NCI-H1092 (cell line): ENCODE measurements at places on chromosomes 4 and X.

DNA sequence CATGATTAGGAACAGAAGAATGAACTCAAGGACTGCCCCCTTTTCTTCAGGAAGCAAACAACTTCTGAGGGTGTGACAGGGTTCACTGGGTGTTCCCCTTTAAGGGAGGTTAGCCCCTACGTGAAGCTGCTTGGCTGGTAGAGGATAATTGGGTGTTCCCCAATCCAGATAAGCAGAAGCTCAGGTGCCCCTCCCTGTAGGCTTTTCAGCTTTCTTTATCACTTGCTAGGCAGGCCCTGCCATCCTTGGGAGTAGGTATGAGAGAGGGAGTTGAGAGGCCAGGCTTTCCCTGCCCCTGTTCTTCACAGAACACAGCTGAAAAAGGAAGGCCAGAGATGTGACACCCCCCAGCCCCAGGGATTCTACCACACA is 44.2 kb downstream of the RTL9 start:
- no peak for DNase-seq

GRCh38 chr4:78880874-78881492 is 58.3 kb downstream of the PAQR3 start:
- no peak for DNase-seq

- DNase-seq, result no peak
Measured at GRCh38 chr4:37684154-37684553, 2.0 kb downstream of the RELL1 start.

DNA sequence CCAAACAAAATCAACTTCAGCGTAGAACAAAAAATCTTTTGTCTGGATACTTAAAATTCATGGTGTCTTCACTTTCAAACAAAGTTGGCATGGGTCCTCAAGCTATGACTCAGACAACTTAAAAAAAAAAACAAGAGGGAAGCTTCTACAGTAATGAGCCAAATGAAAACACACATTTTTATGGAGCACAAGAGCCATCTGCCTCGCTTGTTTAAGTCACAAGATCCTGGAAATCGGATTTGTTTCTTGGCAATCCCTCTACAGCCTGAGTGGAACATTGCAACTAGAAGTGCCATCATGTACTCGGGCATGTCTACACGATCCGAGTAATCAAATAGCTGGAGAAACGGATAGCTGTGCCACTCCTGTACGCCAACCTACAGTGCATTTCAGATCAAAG is 22.6 kb downstream of the LAMP2 start:
- no peak for DNase-seq

DNA sequence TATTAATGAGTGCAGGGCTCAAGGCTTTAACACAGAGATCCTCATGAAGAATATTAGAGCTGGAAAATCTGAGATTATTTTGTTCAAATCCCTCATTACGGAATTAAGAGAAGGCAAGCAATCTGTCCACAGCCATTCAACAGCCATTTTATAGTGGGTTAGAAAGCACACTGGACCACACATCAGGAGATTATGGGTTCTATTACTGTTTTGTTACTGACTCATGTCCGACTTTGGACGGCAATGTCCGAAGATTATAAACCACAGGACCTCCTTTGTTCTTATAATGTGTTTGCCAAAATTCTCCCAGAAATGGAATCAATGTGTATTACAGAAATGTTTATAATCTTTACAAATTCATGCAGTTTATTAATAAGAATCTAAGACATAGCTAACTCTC is 8.1 kb downstream of the LAMTOR3 start:
- DNase-seq, result no peak

DNA sequence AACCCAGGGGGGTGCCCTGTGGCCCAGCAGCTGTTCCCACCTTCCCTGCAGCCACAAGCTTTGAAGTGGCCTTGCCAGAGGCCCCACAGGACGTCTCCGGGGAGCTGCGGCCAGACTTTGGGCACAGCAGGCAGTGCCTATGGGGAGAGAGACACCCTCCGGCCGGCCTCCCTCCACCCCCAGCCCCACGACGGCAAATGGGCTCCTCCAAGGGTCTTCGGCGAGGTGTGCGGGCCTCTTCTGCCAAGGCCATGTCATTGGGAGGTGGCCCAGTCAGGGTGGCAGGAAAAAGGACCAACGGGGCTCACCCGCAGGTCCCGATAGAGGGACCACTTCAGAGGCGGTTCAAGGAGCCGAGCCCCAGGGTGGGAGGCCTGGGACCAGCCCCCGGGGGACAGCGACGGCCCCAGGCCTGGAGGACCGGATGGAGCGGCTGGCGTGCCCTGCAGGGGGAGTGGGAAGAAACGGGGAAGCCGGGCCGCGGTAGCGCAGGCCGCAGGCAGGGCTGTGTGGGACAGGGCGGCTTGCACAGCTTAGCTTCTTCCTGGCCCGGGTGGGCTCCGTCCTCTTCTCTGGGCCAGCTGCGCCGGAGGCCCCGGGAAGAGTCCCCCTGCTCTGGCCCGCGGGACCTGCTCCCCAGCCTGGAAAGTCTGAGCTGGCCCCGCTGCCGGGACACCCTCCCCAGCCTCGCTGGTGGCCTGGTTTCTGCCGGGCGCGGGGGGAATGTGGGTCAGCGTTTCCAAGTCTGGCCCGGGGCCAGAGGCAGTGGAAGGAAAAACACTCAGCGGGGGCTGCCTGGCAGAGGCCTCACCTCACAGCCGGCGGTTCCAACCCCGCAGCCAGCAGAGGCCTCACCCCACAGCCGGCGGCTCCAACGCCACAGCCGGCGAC is 21.9 kb upstream of the SPON2 start:
- peak; percentile 34 for DNase-seq

GRCh38 chr4:74018116-74018515 is 19.6 kb upstream of the CXCL5 start:
- no peak for DNase-seq

DNA sequence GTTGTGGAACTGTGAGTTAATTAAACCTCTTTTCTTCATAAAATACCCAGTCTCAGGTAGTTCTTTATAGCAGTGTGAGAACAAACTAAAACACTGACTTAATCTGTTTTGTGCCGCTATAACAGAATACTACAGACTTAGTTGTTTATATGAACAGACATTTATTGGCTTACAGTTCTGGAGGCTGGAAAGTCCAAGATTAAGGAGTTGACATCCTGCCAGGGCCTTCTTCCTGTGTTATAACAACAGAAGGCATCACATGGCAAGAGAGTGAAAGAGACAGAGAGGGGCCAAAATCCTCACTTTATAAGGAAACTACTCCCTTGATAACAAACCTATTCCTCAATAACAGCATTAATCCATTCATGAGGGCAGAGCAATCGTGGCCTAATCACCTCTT is 42.5 kb upstream of the KCNIP4 start:
- DNase-seq, result no peak

- no peak for DNase-seq
Measured at GRCh38 chrX:40773809-40774208, 38.5 kb upstream of the MED14 start.

- no peak for DNase-seq
Measured at GRCh38 chr4:2364654-2365053, 53.8 kb downstream of the ZFYVE28 start.

DNA sequence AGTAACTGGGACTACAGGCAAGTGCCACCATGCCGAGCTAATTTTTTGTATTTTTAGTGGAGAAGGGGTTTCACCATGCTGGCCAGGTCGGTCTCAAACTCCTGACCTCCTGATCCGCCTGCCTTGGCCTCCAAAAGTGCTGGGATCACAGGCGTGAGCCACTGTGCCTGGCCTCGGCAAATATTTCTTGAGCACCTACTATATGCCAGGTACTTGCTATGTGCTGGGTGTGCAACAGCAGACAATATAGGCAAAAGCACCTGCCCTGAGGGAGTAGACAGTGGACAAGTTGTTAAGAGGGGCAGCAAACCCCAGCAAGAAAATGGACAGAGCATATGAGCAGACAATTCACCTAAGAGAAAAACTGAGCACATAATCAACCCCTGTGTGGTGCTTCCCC is 51.0 kb upstream of the CDKN2AIP start:
- no peak for DNase-seq

GRCh38 chrX:97844943-97845342 is 961.2 kb downstream of the RPA4 start:
- no peak for DNase-seq

DNA sequence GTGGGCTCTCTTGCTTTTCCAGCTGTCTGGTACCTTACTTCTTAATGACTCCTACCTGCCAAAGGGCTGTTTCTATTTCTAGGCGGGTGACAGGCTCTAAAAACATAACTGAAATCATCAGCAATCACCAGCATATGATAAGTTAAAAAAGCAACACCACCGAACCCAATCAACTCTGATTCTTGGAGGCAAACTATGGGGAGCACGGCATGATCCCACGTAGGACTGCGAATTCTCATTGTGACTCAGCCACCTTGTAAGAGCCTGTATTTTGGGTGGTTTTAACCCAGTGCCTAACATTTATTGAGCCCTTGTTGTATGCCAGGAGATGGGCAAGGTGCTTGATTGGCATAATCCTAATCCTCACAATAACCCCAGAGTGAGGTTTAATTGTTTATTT is 156.8 kb downstream of the PACRGL start:
- no peak for DNase-seq

DNA sequence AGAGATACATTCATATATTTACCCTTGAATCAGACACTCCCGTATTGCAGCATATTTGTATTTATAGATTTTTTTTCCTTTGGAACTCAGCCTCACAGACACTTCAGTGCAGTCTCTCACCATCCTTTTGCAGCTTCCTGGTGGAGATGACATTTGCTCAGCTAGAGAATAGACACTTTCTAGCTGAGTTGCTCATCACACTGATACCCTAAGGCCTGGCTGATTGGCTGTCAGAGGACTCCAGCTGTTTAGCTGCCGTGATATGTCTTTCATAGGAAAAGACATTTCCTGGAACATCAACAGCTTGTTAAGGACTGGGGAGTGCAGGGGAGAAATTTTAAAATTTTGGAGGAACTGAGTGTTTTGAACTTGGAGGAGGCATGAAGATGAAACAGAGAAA is 429.6 kb downstream of the SMARCA1 start:
- no peak for DNase-seq

- no peak for DNase-seq
Measured at GRCh38 chrX:37942170-37942569, 64.2 kb upstream of the SYTL5 start.

DNA sequence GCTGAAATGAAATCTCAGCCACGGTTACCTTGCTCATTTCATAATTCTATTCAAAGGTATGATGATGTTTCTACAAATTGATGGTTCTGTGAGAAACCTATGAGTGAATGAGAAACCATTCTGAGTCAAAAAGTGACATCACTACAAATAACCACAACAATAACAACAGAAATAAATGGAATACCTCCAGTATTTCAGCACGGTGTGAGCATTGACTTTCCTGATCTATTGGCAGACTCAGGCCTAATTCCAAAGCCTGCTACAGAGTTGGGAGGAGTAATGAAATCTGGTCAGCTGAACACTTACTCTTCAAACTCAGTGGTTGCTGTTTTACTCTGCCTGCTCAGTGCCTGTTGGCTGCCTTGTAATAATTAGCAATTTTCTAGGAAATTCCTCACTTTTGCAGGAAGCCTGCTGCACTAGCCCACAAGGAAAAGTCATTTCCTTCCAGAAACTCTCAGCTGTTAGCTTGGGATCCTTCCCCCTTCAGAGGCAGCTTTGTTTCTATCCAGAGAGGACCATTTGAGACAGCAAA is 18.8 kb upstream of the SYNPO2 start:
- no peak for DNase-seq

DNA sequence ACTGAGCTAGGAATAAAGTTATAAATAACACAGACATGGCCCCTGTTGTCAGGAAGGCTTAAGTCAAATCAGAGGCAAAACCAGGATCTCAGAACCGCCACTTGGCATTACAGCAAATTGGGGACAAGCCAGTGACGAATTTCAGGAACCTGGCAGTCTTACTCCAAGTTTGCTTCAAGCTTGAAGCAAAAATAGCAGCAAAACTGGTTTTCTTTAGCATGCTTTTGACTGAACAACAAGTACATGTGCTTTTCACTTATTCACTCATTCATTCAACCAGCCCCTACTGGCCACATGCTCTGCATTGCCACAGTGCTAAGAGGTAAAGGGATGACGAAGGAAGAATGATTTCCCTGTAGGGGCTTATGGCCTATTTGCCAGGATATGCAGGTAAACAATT is 253.9 kb upstream of the PPARGC1A start:
- no peak for DNase-seq

DNA sequence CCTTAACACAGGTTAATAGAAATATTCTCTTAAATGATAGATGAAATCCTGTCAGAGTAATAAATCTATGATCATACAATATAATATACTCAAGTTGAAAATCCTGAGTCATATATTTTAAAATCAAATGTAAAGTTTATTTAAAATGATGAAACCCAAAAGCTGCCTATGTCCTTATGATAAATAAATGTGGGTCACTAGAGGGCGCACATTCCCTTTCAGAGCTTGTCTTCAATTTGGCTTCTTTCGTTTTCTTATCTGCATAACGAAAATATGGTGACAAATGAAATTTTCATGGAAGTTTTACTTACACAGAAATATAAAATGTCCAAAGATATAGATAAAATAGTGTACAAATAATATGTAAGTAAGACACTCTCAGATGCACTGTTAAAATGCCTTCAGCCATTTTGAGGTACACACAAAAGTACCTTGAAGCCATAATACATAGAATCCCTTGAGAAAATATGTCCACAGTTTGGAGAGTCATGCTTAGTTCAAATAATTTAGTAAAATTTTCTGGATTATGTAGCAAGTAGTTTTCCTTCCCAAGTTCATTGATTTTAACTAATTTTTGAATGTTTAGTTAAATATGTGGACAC is 680.4 kb downstream of the DMD start:
- peak; percentile 9 for DNase-seq

DNA sequence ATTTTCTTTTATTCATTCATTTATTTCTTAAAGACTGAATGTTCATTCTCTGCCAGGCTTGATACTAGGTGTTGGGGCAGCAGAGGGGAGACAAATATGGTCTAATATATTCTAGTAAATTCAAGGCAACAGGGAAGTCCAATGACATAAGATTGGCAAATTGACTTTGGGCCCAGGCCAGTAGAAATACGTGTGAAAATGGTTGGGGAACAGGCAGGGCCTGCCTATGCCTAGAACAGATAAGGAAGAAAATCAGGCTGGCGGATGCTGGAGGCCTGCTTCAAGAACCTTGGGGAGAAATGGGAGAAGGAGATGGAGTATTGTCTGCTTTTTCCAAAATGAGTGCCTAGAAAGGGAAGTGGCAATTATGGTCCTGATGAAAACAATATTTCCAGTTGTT is 108.6 kb downstream of the RTL5 start:
- DNase-seq, result no peak

DNA sequence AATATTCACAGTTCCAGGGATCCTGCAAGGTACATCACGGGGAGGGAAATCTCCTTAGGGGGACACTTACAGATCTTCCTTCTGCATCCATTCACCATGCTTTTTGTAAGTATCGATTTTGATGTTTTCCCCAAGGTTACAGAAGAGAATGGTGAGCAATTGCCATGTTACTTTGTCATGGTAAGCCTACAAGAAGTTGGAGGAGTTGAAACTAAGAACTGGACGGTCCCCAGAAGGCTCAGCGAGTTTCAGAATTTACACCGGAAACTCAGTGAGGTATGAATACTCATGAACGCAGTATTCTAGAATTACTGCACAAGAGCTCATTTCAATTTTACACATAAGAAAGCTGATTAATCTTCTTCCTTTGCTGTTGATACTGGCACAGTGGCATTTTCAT is 53.9 kb downstream of the LRP2BP start:
- no peak for DNase-seq

- no peak for DNase-seq
Measured at GRCh38 chrX:119695535-119696050, 2.6 kb upstream of the SEPTIN6 start.

- no peak for DNase-seq
Measured at GRCh38 chrX:5528057-5528456, 700.6 kb downstream of the NLGN4X start.
